ENCODE measurements at places on chromosomes 16 and 17.

GRCh38 chr16:1109648-1110047, 13.6 kb upstream of the C1QTNF8 start:
- DNase-seq: no peak

DNA sequence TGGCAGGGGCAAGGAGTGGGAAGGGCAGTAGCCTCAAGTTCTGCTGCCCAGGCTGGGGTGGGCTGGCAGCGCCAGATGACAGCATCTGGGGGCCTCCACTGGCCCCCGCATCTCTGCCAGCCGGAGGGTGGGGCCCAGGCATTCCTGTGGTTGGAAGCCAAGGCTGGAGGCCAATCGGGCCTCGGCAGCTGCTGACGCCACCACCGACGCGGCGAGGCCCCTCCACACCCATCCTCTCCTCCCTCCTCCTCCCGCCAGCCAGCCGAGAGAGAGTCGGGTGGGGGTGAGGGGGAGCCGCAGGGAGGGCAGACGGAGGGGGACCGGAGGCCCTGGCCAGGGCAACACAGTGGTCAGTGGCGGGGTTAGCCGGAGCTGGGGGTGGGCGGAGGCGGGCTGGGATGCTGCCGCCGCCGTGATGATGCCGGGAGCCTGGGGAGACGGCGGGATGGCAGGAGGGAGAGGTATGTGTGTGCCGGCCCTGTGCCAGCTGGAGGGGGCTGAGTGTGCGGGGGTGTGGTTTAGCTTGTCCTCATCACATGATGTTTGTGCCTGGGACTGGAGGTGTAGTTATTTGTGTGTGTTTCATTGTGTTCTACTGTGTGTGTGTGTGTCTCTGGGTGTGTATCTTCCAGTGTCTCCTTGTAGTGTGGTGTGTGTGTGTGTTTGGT, 36.6 kb downstream of the ARHGAP23 start:
- no peak for DNase-seq

DNA sequence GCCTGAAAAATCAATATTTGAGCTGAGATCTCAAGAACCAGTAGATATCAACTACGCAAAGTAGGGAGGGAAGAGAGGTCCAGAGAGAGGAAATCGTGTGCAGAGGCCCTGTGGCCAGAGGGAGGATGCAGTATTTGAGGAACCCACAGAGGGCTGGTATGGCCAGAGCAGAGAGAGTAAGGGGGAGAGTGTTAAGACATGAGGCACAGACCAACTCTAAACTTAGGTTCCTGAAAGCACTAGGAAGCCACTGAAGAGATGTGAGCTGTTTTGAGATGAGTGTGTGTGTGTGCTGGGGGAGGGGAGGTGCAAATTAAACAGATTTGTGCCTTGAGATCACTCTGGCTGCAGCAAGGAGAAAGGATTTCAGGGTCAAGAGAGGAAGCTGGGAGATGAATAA, 10.9 kb downstream of the SLC13A2 start:
- DNase-seq: no peak

DNA sequence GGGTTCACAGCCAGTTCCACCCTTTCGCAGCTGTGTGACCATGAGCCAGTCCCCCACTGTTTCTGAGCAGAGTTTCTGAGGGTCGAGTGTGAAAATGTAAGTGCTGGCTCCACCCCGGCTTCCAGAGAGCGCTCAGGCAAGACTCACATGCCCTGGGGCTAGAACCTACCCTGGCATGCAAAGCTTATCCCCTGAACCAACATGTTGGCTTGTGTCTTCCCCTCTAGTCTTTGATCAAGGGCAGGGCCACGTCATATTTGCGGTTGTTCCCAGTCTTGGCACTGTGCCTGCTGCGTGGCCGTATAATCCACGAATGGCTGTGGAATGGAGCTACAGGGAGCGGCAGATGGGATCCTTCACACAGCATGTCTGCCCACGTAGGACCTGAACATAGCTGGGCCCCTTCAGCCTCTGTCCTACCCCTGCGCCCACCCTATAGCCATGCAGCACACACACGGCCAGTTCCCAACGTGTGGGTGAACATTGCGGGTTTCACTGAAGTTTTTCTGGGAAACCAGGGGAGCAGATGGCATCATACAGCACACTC, 84.8 kb downstream of the MRM1 start:
- DNase-seq: no peak

- no peak for DNase-seq
These were observed 22.1 kb downstream of the SOX8 start for GRCh38 chr16:1003391-1004347.

DNA sequence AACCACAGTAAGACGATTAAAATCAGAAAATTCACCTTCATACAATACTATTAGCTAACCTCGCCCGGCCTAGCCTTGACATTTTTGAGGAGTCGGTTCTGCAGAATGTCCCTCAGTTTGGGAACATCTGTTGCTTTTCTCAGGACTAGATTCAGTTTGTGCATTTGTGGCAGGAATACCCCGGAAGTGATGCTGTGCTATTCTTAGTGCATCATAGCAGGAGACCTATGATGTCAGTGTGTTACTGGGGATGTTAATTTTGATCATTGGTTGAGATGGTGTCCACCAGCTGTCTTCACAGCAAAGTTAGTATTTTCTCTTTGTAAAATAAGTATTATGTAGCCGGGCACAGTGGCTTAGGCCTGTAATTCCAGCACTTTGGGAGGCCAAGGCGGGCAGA, 21.5 kb upstream of the HELZ start:
- DNase-seq: no peak

DNA sequence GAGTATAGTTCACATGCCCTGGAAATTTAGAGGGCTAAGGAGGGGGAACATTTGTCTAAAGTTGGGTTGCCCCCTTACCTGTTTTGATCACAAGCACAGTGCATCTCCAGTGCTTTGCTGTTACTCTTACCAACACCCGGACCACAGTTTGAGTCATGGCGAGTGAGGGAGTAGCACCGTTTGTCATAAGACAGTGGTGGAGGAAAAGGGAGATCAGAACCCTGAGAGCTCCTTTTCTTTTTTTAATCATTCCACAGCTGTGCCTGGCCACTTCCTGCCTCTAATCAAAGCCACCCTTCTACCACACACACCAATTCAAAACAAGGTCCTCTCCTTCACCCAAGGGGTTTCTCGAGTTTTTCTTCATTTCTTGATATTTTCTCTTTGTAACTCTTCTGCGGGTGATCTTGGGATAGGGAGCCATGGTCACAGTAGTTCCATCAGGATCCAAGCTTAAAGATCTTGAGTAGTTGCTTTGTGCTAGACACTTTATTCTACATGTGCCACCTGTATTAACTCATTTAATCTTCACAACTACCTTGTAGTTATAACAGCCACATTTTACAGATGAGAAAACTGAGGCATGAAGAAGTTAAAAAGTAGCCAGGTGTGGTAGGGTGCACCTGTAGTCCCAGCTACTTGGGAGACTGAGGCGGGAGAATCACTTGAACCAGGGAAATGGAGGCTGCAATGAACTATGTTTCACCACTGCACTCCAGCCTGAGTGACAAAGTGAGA, 5.0 kb upstream of the MYL4 start:
- peak; percentile 14 for DNase-seq

All from T follicular helper cell (primary cell).